Hepatocyte (in vitro differentiated cells): ENCODE measurements at places on chromosomes 12 and 14.

- DNase-seq = no peak
Measured at GRCh38 chr14:38137005-38137404, 70.7 kb upstream of the SSTR1 start.

GRCh38 chr12:110640275-110641025 is 26.5 kb downstream of the TCTN1 start:
- DNase-seq = no peak

DNA sequence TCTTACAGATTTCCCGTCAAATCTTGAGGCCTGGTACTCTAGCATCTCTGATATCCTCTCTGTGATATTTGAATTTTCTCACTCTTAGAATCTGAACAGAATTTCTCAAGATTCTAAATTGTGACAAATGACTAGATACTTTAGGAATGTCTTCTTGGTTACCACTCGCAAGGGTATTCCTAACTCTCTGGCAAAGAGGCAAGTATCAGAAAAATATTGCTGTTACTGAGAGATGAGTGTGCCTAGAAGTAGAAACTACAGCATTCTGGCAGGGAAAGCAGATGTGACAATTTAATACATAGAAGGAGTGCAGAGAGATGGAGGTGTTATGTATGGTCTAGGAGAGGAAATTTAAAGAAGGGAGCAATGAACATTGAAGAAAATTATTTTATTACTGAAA is 467.8 kb downstream of the LRIG3 start:
- no peak for DNase-seq

GRCh38 chr12:19003141-19003540 is 126.4 kb upstream of the PLEKHA5 start:
- no peak for DNase-seq

DNA sequence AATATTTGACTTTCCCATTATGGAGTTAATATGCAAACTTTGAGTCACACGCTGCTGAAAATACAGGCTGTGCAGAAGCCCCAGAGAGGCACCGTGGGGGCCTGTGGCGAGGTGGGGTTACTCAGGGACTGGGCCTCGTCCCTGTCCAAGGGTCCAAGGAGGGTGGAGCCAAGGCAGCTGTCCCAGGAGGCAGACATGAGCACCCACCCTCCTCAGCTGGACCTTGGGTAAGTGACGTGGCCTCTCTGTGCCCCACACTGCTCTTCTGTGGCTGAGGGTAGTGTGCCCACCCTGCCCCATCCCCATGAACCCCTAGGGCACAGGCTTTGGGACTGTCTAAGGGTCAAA is 39.4 kb downstream of the FAM222A start:
- no peak for DNase-seq
